ENCODE measurements at places on chromosomes 1 and 21. TPM values are rescaled to one million over a fixed set of nuclear protein-coding genes. Genes with fewer than 3 reads are reported as not detected.
A peak's percentile ranks its signal among the peaks of the same experiment; 100 is the strongest.

Gene SRGAP2B
- total RNA-seq = 42.4 TPM

Gene POU3F1
- 0.08 TPM for total RNA-seq

DNA sequence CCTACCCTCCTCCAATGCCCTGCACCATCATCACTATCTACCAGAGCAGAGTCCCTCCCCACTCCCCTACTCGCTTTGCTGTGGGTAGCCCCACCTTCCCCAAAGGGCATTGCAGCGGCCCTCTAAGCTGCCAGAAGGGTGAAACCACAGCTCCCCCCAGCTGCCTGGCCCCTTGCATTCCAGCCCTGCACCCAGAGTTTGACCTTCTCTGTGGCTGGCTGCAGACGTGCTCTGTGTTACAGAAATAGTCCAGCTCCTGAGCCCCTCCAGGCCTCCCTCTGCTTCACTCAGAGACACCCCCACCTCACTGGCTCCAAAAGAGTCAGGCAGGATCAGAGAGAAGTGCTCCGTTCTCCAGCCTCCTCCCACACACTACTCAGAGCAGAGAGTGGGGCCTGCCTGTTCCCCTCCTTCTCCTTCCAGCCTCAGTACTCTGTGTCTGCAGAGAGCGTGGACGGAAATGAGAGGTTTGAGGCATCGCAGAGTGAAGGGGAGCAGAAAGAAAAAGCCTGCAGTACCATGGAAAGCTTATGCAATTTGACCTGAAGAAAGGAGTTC lies 63.2 kb downstream of the PLEKHA6 start:
- no peaks in the 10 kb centered on the region for H3K36me3 ChIP-seq
- no peak for DNase-seq
- H3K4me3 ChIP-seq = no peak overlapping the region
- 0 out of 2 replicates have a peak, but pooled peaks cover 6% of the 10 kb centered on the region for H3K4me1 ChIP-seq

- H3K27ac ChIP-seq = no peak overlapping the region
- no peaks in the 10 kb centered on the region for H3K4me1 ChIP-seq
- H3K36me3 ChIP-seq = no peaks in the 10 kb centered on the region
- H3K4me3 ChIP-seq = no peak overlapping the region
- H3K27me3 ChIP-seq = no peaks in the 10 kb centered on the region
- no peak for DNase-seq
Observed at GRCh38 chr1:112788561-112788960, 73.4 kb upstream of the PPM1J start.

DNA sequence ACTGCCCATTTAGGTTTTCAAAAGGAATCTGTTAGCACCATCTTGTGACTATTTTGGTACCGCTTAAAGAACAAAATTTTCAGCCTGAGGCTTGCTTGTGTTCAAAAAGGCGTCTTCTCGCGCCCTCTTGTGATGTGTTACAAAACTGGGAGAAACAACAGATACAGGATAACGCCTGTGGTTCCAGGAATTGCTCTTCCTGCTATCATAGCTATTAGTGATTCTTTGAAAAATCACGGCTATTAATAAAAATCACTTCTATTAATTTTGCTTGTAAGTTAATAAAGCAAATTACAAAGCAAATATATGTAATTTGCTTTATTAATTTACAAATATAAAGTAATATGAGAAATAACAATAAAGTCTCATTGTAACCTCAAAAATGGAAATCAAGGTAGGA lies 82.2 kb upstream of the ABCD3 start:
- no peak overlapping the region for H3K4me3 ChIP-seq
- H3K27me3 ChIP-seq = no peaks in the 10 kb centered on the region
- H3K4me1 ChIP-seq = peaks cover 37% of the 10 kb centered on the region
- no peaks in the 10 kb centered on the region for H3K36me3 ChIP-seq
- peak overlapping the region; percentile 100 for H3K27ac ChIP-seq
- peak; percentile 87 for DNase-seq

DNA sequence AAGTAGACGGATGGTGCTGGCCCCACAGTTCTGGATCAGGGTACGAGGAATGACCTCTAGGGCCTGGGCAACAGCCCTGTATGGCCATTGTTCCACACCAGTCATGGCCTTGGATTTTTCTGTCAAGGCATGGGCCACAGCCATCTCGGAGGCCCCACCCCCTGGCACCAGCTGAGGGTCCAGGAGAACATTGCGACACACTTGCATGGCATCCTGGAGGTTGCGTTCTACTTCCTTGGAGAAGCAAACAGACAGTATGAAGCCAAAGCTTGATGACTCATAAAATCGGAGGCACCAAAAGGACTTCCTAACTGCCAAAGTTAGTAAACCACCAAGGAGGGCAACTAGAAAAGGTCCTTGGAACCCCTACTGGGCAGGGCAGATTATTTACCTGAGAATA lies 11.9 kb upstream of the VHLL start:
- no peaks in the 10 kb centered on the region for H3K27me3 ChIP-seq
- no peaks in the 10 kb centered on the region for H3K4me1 ChIP-seq
- H3K27ac ChIP-seq = no peak overlapping the region
- no peak overlapping the region for H3K4me3 ChIP-seq
- no peak for DNase-seq
- peaks cover 45% of the 10 kb centered on the region for H3K36me3 ChIP-seq
